ENCODE measurements at places on chromosomes 6 and 20.
A peak's percentile ranks its signal among the peaks of the same experiment; 100 is the strongest.

GRCh38 chr6:121335087-121336008, 1.1 kb upstream of the TBC1D32 start:
- DNase-seq, result peak; percentile 34

DNA sequence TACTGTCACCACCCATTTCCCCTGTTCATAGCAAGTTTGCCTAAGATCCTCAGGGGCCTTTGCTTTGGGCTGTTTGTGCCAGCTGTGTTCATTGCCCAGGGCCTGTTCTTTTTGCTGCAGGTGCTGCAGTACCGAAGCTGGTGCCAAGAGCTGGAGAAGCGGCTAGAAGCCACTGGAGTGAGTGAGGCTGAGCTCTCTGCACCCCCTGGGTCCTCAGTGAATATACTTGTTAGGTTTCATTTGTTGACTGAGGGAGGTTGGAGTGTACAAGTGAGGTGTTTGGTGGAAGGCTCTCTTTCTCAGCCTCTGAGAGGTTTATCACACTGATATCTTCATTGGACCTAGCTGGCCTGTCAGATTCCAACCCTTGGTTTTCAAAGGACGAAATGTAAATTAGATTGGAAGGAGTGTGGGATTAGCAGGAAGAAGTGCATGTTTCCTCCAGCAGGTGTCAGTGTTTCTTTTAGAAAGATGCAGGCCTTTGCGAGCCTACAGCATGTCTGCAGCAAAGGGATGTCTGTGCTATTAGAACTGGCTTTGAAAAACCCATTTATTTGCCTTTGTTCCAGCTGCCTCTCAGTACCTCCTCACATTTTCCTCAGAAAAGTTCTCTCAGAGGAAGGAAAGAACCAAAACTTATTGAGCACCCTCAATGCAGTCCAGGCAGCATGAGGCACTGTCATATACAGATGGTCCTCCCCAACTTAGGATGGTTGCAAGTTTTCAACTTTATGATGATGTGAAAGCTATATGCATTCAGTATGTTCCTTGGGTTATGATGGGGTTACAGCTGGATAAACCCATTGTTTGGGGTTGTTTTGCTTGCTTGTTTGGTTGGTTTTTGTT, 8.3 kb downstream of the CEP250 start:
- DNase-seq, result peak; percentile 56

GRCh38 chr6:170448317-170448716, 104.8 kb downstream of the PSMB1 start:
- DNase-seq, result no peak

GRCh38 chr20:22630701-22631100, 46.3 kb upstream of the FOXA2 start:
- no peak for DNase-seq

GRCh38 chr6:157323966-157324300, 614 bp upstream of the TMEM242 start:
- DNase-seq, result peak; percentile 77

DNA sequence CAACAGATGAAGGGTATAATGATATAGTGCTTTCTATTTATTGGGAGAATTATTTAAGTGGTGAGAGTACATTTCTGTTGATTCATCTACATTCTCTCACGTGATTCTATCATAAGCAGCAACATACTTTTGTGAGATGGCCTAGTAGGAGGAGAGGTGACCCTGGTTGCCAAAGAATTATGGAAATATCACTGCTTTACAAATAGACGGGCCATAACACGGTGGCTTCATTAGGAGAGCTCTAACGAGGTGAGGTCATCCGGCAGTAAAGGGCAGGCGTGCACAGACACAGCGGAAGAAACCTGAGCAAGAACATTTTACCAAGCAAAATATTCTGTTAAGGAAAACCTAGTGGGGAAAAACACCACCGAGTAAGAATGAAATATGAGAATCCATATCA, 337.4 kb upstream of the QKI start:
- DNase-seq, result no peak

DNA sequence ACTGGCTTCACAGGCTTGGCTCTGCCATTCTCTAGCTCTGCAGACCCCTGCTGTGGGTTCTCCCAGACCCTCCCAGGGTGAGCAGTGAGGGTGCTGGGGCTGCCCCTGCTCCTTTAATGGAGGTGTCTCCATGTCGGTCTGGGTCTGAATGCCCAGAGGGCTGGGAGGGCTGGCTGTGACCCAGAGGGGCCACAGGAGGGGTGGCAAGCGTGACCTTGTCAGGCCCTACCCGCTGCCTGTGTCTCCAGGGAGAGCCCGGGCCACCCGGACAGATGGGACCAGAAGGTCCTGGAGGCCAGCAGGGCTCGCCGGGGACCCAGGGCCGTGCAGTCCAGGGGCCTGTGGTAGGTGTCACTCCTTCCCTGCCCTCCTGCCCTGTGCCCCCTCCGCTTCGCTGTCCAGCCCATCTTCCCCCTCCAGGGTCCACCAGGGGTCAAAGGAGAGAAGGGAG, 32.1 kb downstream of the COL20A1 start:
- DNase-seq, result no peak

DNA sequence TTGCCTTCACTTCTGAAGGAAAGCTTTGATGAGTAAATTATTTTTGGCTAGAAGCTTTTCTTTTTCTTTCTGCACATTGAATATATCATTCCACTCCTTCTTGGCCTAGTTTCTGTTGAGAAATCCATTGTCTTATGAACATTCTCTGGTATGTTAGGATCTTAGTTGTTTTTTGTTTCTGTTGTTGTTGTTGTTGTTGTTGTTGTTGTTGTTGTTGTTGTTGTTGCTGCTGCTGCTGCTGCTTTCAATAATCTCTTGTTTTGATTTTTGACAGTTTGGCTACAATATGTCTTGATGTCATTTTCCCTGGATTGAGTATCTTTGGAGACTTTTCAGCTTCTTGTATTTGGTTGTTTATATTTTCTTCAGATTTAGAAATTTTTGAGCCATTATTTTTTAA, 836.5 kb upstream of the MAN1A1 start:
- DNase-seq, result no peak

- DNase-seq, result no peak
These were observed 42.8 kb downstream of the MCHR2 start for GRCh38 chr6:99951016-99951805.

GRCh38 chr20:3738111-3739053, 5.9 kb downstream of the HSPA12B start:
- no peak for DNase-seq

- DNase-seq, result no peak
These were observed 35.4 kb downstream of the FYN start for GRCh38 chr6:111837641-111838500.

DNA sequence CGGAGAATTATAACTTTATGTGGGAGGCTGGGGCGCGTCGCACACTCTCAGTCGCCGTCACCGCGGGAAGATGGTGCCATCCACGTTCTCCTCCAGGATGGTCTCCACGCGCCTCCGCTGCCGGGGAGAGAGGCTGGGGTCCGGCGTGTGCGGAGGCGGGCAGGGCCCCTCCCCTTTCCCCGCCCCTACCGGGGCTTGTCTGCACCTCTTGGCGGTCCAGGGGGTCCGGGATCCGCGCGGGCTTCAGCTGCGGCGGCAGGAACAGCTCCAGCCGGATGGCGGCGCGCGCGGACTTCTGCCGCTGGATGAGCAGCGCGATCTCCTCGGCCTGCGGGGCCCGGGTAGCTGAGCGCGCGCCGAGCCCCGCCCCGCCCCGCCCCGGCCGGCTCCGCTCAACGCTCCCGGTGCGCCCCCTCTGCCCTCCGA, 807 bp downstream of the LKAAEAR1 start:
- DNase-seq, result peak; percentile 68

GRCh38 chr20:13661070-13661685, 22.4 kb upstream of the TASP1 start:
- no peak for DNase-seq
